Lower leg skin (tissue), 4 donors: ENCODE measurements at places on chromosomes 1 and 21.

DNA sequence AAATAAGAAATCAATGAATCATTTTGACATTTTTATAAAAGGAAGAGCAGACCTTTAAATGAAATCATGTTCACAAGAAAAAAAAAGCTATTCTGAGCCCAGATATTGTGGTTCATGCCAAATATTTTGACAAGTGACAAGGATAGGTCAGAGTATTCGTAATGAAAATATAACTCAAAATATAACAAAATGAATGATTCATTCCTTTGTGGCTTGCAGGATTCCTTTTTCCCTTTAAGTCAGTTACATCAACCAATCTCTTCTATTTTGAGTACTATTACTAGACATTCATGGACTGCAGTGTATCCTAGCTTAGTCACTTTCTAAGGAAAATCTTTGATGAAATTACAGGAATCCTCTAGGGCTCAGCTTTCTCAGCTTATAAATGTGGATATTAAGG is 188.7 kb downstream of the COL11A1 start:
- no peak for DNase-seq

- no peak for DNase-seq
These were observed 736.3 kb downstream of the LTN1 start for GRCh38 chr21:28256420-28256831.

DNA sequence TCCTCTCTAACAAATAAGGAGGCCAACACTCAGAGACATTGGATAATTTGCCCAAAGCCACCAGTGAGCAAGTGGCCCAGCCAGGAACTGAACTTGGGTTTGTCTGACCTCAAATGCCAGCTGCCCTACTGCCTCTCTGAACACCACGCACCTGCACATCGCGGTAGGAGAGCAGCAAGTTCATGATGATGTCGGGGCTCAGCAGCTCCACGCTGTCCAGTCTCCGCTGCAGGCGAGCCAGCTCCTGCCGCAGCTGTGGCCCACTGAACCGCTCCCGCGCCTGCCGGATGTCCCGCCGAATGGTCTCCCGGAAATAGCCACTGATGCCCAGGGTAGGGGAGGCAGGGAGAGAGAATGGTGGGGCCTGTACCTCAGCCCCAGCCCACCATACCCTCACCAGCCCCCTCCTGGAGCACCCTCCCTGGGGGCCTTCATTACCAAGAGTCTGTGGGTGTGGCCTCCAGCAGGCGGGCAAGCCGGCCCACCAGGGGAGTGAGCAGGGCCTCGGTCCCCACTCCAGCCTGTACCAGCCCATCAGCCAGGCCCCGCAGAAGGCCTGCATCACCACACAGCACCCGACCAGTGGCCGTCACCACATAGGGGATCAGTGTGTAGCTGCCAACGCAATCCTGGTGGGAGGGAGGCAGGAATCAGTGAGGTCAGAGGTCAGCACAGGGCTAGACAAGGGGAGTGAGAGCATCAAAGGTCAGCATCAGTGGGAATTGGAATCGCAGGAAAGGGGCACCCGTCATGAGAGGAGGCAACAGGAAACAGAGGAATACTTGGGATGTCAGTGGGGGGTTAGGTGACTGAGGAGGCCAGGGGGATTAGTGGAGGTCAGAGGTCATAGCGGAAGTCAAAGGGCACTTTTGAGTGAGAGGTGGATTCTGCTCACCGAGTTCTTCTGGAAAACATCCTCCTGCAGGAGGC is 2.7 kb downstream of the MAP3K6 start:
- DNase-seq, result no peak

- no peak for DNase-seq
These were observed 118.2 kb downstream of the FAF1 start for GRCh38 chr1:50841791-50842387.

DNA sequence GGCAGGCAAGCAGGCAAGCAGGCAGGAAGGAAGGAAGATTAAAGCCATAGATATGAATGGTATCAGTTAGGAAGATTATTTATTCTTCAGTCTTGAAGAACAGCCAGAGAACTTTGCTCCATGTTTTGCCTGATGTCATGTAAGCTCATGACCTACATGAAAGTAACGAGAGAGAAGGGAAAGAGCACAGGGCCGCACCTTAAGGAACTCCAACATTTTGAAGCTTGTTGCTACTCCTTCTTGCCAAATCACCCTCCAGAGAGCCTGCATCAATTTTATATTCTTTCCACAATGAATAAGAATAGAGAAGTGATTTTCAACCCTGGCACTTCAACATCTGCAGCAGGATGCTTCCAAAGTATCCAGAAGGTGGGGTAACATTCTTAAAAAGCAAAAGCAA is 78.0 kb upstream of the EFHD2 start:
- no peak for DNase-seq

DNA sequence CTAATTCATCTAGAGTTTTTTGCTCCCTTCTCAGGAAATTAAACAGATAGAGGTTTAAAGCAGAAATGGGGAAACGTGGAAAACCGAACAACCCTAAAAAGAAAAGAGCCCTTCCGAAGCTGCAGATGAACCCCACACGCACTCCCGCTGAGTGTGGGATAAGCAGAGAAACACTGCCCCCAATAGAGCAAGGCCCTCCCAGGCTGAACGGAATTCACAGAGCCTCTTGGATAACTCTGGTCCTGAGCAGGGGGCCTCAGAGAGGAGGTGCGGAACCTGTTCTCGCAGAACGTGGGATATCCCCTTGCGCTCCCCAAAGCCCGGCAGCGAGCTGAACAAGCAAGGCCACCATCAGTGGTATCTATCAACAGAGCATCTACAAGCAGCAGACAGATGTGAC is 44.9 kb downstream of the SSBP3 start:
- DNase-seq, result no peak

- no peak for DNase-seq
These were observed 116.2 kb downstream of the HMCN1 start for GRCh38 chr1:185850366-185850765.

DNA sequence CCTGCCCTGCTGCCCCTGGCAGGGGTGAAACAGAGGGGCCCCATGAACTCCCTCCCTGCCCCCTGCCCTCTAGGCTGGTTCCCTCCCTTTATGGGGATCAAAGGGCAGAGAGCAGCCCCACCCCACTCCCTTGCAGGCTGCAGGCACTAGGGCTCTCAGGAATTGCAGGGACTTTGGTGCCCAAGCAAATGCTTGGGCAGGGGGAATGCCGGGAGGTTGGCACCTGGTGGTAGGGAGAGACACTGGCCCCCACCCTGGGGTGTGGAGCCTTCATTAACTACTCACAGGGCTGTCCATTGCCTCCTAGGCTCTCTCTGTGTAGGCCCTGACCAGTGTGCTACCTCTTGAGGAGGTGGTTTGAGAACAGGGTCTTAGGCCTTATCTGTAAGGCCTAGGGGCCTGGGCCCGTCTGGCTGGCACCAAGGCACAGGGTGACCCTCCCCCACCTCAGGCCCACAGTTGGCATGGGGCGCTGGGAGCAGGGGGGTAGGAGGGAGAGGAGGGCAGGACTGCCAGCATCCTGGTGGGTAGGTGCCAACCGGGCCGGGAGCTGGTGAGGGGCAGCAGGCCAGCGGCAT is 4.7 kb downstream of the ZBTB7B start:
- no peak for DNase-seq

- DNase-seq, result peak; percentile 98
These were observed at the start of gene SCAMP3 for GRCh38 chr1:155261852-155262673. Gene SCAMP3 (minus strand): TSS chr1:155262360. CDS start chr1:155262151, 209 bp downstream.

DNA sequence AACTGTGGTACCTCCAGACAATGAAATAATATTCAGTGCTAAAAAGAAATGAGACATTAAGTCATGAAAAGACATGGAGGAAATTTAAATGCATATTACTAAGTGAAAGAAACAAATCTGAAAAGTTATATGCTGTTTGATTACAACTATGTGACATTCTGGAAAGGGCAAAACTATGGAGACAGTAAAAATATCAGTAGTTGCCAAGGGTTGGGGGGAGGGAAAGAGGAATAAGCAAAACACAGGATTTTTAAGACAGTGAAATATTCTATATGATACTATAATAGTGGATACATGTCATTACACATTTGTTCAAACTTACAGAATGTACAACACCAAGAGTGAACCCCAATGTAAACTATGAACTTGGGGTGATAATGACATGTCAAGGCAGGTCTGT is 38.2 kb upstream of the PKN2 start:
- no peak for DNase-seq

DNA sequence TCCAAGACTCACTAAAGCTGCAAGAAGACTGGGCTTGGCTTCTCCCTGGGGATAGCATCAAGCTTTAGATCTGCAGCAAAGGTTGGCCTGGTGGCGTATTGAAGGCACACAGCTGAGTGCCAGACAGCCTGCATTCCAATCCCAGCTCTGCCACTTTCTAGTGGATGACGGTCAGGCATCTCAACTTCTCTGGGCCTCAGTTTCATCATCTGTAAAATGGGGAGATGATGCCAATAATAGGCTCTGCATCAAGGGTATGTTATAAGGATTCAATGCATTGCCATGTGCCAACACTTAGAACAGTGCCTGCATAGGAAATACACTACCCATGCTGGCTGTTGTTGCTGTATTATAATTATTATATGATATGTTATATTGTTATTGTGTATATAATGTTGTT is 220.4 kb downstream of the NPHP4 start:
- no peak for DNase-seq

GRCh38 chr1:47911424-47911823 is 85.8 kb downstream of the TRABD2B start:
- no peak for DNase-seq

GRCh38 chr1:36112823-36113222 is 12.2 kb downstream of the COL8A2 start:
- DNase-seq, result no peak

DNA sequence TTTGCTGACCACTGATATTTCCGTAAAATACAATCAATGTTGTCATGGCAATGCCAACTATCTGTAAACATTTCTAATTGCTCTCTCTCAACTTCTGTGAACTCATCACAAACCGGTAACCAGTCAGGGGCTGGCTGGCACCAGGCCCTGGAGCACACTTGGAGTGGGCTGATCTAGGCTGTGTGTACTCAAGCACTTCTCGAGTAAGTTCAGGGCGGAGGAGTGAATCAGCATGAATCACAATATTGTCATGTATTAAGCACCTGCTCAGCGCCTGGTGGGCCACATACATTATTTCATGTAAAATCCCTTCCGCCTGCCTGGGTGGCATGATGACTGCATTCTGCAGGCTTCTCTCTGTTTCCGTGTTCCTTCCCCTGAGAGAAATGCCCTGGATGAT is 212.4 kb downstream of the FOXD2 start:
- DNase-seq, result no peak

DNA sequence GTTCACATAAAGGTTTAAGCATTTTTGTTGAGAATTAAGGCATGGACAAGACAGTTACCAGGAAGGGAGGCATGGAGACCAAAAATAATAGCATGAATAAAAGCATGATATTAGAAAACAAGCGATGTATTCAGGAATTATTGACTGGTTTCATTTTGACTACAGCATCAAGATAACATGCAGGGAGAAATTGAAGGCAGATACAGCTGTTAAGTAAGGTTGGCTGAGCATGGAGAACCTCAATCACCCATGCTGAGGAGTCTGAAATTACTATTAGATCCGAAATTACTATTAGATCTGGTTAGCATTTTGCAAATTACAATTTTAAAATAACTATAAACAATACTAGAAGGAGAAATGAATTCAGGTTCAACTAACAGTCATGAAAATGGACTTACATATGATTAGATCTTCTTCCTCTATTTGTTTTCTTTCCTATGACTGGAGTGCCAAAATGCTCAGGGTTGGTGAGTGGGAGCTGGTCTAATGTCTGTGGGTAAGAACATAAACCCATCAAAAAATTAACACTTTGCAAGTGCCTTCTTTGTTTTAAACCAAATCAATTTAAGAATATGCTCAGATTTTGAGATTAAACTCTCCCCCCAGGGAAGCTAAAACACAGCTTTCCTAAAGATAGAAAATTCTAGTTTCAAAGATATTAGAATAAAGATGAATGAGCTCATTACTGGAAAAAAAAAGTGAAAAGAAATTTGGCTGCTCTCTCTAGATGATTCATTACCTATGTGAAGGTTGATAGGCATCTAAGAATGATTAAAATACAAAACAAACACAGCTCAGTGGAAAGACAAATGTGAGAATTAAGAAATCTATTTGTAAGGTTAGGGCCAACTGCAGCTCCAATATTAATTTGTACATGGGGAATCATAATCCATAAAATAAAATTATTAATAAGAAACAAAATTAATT is 81.7 kb downstream of the ARID4B start:
- no peak for DNase-seq

DNA sequence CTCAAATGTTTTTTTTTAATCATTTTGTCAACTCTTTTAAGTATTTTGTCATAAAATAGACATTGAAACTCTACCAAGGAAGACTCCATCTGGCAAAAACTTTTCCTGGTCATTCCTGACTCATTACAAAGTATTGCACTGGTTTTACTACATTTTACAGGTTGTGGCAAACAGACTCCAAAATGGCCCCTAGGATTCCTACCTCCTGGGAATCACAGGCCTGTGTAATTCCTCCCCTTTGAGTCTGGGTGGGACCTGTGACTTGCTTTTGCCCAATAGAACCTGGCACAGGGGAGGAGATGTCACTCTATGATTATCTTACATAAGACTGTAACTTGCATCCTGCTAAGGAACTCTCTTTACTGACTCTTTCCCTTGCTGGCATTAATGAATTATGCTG is 123.6 kb upstream of the KCNJ6 start:
- DNase-seq, result no peak

- peak; percentile 81 for DNase-seq
These were observed 53.6 kb downstream of the WNT9A start for GRCh38 chr1:227893949-227894721.

GRCh38 chr1:73499671-73500070 is 698.3 kb downstream of the LRRIQ3 start:
- DNase-seq, result no peak

- DNase-seq, result no peak
These were observed 17.4 kb downstream of the MRPL39 start for GRCh38 chr21:25589887-25590286.

DNA sequence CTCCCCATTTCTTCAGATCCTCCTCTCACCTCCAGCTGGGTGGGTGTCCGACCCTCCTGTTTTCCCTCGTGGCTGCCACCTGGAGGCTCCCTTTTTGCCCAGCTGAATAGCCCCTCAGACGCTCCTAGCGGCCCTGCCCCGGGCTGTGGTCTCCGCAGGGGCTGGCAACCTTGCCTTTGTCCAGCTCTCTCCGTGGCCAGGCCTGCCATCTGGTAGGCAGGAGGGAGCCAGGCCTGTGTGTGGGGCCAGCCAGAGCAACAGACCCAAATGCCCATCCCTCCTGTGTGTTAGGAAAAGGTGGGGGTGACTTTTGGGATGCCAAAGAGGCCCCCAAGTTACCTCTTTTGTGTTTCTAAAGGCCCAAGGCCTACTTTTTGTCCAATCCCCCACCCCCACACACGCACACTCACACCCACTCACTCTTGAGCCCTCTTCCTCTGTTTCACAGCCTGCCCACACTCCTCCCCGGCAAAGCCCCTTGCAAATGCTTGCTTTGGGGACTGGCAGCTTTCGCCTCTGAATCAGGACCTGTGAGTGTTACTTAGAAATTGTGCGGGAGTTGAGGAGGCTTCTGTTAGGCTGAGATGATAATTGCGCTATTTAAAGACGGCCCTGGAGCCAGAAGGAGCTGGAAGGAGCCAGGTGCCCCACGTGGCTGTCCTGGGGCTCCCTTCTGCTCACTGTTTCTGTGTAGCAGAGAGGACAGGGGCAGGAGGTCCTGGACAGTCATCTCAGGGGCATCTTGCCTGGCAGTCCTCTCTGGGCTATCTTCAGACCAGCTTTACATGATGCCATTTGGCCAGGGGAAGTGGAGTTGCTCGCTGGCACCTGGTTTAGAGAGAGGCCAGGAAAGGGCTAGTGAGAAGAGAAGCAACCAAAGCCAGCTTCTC is 9.1 kb downstream of the PPFIA4 start:
- no peak for DNase-seq
